Activated T-cell treated with anti-CD3 and anti-CD28 coated beads, Interleukin-2, amount 50 U/mL, for 72 hours (primary cell): ENCODE measurements at places on chromosomes 7 and 10.

GRCh38 chr7:22251281-22251680 is 105.7 kb downstream of the RAPGEF5 start:
- no peak for DNase-seq

DNA sequence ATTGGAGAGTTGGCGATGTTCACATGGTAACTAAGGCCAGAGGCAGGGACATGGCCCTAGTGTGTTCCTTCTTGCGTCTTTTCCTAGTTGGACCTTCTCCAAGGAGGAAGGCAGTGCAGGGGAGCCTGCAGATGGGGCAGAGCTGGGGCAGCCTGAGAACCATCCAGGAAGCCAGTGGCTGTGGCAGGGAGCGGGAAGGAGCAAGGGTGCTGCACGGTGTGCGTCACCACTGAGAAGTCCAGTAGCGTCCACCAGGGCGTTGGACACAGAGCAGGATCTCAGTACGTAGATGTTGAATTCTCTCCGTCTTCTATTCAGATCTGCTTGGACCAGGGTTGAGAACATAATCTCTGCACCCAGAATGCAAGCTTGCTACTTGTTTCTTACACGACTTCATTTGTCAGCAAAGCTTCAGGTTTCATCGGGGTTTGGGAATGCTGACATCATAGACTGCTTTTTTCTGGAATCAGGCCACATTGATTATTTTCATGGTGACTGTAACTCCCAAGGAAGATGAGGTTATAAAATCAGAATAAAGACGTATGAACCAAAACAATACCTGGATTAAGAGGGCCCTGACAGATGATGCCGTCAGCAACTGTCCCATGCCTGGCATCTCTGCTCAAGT is 130.3 kb downstream of the HECW1 start:
- no peak for DNase-seq

DNA sequence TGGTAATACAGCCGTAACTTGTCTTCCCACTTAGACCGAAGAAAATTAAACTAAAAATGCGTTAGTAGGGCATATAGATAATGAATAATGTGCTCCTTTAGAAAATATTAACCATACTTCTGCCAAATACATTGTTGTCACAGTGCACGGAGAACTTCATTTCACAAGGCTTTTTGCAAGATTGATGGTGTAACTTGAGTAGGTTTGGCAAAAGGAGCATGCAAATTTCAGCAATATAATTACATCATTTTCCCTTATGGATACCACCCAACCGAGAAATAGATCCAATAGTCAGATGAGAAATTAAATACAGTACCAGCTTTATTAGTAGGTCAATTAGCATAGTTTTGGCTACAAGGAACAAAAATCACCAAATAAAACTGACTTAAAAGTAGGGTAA is 792.6 kb upstream of the C7orf33 start:
- no peak for DNase-seq

- DNase-seq: no peak
Measured at GRCh38 chr10:48948470-48949037, 8.9 kb upstream of the LRRC18 start.

- no peak for DNase-seq
Measured at GRCh38 chr10:112224933-112225529, 41.5 kb upstream of the GPAM start.

- DNase-seq: no peak
Measured at GRCh38 chr10:35126062-35126529, 550 bp upstream of the CREM start.

DNA sequence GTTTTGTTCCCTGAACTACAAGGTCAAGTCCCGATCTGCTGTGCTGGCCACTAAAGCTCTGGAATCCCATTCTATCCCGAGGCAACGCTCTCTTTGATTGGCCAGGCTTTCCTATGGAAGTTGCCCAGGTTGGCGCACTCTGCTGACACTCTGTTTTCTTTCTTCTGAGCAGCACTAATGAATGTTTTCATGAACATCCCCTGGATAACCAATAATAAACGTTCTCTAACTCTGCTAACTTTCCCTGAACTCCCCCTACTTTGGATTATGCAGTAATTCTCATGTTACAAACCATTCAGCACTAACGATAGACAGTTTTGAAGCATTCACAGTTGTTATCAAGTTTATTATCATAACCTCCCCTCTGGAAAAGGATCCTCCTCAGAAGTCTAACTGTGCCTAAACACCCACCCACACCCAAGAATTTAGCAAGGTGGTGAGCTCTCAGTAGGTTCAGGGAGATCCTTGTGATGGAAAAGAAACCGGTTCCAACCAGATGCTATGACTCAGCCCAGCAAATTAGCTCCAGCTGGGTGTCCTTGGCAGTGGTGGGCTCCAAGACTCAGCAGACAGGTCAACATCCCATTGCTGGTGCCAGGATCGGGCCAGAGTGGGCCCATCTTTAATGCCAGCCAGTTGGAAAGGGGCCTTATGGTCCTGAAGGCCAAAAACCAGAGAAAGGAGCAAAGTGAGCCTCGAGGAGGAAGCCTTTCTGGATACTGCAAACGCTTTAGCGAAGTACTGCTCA is 68.4 kb downstream of the CREB3L2 start:
- DNase-seq: no peak

GRCh38 chr7:3922175-3922635 is 621.2 kb downstream of the SDK1 start:
- no peak for DNase-seq

- no peak for DNase-seq
Measured at GRCh38 chr10:108443636-108444035, 1279.1 kb upstream of the SORCS1 start.

GRCh38 chr10:70271996-70272924 is 11.5 kb downstream of the NPFFR1 start:
- DNase-seq: no peak

DNA sequence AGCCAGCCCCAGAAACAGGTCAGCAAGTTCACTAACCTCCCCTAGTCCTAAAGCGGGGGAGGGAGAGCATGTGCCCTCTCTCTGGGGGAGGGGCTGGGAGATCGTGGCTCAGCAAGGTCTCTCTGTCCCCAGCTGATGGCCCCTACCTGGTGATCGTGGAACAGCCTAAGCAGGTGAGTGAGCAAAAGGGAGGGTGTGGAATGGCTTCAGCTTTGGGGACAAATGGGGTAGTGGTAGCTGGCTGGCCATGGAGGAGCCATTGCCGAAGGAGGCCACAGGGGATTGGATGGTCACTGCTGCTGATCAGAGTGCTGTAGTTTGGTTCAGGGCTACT is 779 bp downstream of the NFKB2 start:
- no peak for DNase-seq

- no peak for DNase-seq
Measured at GRCh38 chr10:123331438-123331837, 177.2 kb downstream of the BUB3 start.

DNA sequence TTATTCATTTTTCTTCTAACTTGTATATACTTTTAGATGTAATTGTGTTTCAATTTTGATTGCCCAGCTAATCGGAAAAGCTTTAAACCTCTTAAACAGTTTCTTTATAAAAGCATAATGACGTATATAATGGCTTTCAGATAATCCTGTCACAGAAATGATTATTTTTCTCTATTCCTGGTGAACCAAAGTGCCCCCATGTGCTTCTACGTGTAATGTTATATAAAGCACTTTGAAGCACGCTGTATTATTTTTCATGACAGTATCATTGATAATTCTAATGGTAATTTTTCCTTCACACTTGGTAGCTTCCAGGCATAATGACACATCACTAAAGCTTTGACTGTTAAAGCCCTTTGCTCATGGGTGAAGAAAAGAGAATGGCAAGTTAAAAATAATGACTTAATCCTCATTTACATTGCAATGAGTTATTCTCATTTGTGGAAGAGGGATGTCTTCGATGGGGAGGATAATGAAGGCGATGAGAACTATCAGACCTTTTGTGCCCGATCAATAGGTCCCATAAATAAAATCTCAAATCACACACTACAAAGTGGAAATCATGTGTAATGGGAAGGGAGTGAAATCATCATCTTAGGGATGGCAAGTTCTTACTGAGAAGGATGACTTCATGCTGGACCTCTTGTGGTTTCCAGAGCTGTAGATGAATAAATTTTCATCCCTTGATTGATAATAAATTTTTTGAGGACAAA is 460.1 kb downstream of the DPP6 start:
- no peak for DNase-seq

GRCh38 chr10:131700032-131700431 is 200.8 kb upstream of the PPP2R2D start:
- DNase-seq: no peak

- no peak for DNase-seq
Measured at GRCh38 chr7:17680943-17681351, 259.3 kb downstream of the SNX13 start.

DNA sequence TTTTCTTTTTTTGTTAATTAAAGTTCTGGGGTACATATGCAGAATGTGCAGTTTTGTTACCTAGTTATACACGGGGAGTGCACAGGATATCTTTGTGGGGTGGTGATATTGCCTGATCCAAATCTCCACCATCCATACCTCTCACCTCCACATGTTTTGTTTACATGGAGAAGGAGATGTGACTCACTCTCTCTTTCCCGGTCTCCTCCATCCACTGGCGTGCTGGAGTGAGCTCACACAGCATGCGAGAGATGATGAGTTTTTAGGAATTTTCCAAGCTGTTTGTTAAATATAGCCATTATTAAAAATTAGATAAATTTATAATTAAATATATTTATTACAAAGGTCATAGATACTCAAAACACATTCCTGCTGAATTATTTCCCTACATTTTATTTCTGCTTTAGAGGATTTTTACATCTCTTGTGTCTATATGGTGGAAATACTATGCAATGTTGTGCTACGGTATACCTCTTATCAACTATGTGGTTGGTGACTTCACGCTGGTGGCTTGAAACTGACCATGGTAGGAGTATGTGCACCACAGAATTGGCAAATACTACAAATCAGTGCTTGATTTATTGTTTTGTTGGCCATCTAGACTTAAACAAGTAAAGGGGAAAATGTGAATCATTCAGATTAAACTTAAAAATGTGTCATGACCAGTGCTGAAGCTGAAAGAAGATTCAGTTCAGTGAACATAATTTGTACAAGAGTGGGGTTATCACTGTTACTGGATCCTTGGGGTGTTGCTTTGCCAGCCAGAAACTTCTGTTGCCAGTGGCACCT is 107.9 kb upstream of the FAM180A start:
- no peak for DNase-seq

- DNase-seq: no peak
Measured at GRCh38 chr7:107961405-107961804, 41.6 kb downstream of the LAMB1 start.

DNA sequence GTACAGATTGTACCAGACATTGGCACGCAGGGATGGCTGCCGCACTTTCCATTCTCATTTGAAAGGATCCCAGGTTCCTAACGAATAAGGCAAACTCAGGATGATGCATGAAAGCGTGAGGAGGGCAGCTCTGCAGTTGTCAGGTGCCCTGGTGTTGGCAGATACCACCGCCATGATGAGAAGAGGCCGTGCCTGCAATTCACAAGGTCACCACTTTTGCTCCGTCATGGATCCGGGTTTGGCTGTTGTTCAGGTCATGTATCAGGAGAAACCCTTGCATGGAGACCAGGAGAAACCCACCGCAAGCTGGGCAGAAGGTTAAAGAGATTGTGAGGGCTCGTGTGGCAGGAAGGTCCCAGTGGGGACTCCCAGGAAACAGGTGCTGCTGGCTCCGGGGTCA is 233.2 kb downstream of the KLF6 start:
- DNase-seq: no peak

DNA sequence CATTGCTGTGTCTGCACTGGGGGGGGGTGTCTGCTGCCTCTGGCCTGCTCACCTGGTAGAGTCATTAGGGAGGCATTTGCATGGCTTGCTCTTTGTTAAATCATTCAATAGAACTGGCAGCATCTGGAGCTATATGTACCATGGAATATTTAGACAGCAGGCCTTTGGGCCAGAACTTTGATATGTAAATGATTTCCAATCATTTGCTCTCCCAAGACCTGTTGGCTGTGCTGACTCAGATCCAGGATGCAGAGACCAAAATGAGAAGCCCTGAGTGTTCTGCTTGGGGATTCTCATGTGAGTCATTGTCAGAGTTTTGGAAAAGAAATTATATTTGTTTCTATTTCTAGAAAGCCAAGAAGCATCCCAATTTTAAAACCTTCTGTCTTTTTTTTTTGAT is 257.6 kb upstream of the IGFBP3 start:
- no peak for DNase-seq

DNA sequence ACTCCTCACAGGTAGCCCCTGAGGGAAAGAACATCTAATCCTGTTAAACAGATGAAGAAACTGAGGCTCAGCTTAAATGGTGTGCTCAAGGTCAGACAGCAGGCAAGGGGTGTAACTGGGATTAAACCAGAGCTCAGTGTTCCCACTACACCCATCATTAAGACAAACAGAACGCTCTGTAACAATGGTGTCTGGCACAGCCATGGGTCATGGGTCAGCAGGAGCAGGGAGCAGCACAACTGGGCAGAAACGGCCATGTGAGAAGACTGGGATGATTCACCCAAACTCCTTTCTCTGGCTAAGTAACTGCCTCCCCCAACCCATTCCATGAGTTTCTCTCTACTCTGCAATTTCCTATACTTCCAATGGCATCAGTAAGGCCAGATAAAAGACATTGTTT is 85.5 kb upstream of the PDE1C start:
- DNase-seq: no peak

DNA sequence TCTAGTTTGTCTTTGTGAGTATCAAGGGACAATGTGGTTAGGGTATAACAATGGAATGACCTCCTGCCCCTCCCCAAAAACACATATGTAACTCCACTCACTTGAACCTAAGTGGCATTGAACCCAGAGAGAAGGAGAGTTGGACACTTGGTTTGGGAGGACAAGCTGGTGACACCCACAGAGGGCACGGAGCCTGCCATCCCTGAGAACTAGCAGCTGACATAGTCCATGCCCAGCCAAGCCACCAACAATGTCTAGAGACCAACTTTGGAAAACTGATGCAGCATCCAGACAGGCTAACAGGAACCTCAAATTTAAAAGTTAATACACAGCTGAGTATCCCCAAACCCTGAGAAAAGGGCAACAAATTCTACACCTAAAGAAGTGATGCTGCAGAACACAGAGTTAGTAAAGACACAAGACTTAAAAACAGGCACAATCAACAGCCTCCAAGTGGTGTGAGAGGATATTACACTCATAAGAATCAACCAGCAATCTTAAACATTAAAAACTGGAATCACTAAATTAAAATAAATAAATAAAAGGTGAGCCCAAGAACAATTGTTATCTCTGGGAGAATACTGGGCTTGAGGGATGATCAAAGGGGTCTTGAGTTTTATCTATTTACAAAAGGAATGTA is 27.2 kb downstream of the NUDCD3 start:
- no peak for DNase-seq

GRCh38 chr7:3721422-3721821 is 420.4 kb downstream of the SDK1 start:
- no peak for DNase-seq

DNA sequence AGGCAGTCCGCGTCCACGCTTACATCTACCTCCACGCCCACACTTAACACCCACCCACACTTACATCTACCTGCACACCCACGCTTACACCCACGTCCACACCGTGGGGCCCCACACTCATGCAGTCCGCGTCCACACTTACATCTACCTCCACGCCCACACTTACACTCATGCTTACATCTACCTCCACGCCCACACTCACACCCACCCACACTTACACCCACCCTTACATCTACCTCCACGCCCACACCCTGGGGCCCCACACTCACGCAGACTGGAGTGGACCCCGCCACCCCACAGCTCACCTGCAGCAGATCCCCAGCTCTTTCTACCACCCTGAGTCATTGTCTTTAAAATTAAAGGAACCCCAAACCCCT is 32.4 kb upstream of the PWWP2B start:
- peak; percentile 46 for DNase-seq
